ENCODE measurements at places on chromosomes 5 and 9.

DNA sequence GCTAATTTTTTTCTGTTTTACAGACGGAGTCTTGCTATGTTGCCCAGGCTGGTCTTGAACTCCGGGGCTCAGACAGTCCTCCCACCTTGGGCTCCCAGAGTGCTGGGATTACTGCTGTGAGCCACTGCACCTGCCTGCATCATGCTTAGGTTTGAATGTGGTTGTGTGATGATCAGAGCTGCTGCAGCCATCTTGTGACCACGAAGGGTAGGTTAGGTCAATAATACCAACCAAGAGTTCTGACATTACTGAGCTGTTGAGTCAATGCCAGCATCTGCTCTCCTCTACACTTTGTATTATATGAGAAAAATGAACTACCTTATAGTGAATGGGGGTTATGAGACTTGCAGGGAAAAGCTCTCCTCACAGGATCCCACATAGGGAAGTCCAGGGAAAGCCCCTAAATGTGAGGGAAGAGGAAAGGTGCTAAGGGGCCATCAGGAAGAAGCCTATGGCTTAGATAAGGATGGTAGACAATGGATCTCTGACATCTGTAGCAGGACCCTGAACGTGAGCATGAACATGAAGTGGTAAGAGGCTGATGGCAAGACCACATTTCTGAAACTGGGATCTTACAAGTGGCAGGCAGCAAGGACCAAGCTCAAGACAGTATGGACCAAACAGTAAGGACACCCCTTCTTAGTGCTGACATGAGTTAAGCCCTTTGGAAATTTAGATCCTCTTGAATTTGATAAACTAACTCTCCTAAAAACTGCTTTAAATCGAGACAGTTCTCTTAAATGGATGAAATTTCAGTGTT lies 75.7 kb upstream of the ZNF169 start:
- DNase-seq, result no peak

GRCh38 chr9:89646189-89646939 lies 41.6 kb downstream of the GADD45G start:
- no peak for DNase-seq

GRCh38 chr5:96434201-96434645 lies 1.2 kb upstream of the PCSK1 start:
- DNase-seq, result peak; percentile 2

DNA sequence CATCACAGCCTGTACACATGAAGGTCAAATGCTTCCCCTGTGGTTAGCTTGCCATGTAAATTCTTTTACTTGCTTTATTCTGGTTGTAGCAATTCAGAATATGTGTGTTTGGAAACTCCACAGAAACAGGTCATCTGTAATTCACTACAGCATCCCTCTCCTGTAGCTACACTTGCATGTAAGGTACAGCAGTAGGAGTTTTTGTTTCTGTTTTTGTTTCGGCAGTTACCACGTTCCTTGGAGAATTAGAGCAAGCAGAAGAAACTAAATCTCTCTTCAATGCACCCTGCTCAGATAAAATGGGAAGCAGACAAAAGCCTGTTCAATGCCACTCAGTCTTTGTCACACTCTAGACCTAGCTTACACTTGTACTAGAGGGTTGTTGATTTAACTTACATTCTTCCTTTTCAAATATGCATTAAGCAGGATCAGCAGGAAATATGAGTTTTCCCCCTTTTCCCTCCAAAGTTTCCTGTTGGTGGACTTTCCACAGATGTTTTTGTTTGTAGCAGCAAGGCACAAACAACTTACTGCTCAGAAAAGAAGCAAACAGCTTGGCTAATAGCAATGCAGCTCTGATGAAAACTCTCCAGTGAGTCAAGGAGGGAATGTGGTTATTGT lies 80.9 kb downstream of the YIPF5 start:
- DNase-seq, result no peak

- no peak for DNase-seq
Measured at GRCh38 chr5:16013334-16014065, 166.1 kb downstream of the MARCHF11 start.

DNA sequence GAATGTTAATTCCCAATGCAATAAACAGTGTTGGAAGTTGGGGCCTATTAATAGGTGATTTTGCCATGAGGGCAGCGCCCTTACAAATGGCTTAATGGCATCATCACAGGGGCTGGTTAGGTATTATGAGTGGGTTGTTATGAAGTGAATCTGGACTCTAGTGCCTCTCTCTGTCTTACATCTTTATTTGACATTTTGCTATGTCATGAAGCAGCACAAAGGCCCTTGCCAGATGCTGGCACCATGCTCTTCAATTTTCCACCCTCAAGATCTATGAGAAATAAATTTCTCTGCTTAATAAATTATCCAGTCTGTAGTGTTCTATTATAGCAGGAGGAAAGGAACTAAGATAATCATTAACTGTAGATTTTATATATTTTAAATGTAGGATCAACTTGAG lies 1098.7 kb upstream of the NUDT12 start:
- no peak for DNase-seq

GRCh38 chr5:159619826-159620225 lies 289.5 kb upstream of the IL12B start:
- DNase-seq, result no peak

DNA sequence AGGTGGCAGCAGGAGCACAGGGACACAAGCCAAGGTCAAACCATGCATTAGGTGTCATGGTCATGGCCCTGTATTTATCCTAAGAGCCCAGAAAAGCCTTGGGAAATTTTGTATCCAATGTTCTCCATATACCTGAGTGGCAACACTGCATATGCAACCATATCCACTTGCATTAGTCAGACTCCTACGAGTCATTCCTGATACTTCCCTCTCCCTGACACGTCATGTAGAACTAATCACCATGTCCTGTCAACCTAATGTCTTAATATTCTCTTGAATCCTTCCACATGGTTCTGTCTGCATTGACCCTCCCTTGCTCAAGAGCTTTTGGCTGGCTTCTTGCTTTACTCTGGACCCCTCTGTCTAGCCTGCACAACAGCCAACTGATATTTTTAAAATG lies 9.4 kb downstream of the SCGB3A2 start:
- DNase-seq, result no peak

GRCh38 chr5:139524940-139525585 lies 36.1 kb upstream of the UBE2D2 start:
- DNase-seq, result no peak

GRCh38 chr9:80964374-80964773 lies 725.0 kb downstream of the TLE1 start:
- no peak for DNase-seq

GRCh38 chr5:135139381-135140134 lies 105.5 kb upstream of the PITX1 start:
- no peak for DNase-seq

DNA sequence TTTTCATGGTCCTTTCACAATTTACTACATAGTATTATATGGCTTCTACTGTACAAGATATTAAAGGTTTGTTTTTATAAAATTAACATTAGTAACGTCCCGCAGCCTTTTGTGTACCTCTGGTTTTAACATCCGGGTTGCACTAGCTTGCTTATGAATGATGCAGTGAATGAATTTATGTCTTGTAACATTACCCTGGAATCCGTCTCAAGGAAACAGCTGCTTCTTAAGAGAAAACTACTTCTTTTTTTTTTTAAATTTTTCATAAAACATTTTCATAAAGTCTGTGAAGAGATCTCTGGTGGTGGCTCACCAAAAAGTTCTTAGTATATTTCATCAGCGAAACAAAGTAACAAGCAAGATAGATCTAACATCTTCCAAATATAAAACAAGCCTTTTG lies 23.6 kb downstream of the MARCHF3 start:
- DNase-seq, result no peak

DNA sequence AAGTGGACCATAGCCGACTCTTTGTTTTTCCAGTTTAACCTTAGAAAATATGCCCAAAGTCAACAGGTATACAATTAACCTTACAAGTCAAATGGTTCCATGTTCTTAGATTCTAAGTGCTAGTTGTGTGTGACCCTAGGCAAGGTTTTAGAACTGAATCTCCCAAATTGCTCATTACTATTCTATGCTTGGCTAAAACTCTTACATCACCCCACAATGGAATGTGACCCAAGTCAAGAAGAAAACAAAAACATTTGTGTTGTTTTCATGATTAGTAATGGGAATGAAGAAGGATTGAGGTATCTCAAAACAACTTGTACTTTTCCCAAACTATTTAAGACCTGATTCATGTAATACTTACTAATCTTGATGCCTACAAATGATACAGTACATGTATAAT lies 159.2 kb downstream of the ARRDC3 start:
- DNase-seq, result no peak

- no peak for DNase-seq
Measured at GRCh38 chr5:38554861-38555260, 1.6 kb downstream of the LIFR start.

DNA sequence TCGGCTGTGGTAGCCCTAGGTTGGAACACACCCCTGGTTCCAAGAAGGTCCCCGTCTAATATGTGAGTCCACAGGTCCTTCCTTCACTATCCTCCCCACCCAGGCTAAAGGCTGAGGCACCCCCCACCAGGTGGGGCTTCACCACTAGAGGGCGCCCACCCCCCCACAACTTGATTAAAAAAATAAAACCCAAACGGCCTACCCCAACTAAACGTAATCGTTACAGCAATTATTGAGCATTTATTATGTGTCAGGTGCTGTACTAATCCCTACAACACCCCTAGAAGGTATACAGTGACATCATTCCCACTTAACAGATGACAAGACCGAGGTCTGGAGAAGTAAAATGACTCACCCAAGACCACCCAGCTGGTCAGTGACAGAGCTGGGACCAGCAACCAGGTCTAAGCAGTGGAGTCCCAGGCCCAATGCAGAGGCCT lies 65.0 kb downstream of the FGF18 start:
- peak; percentile 56 for DNase-seq

GRCh38 chr9:86337469-86338108 lies 16.6 kb downstream of the TUT7 start:
- no peak for DNase-seq

DNA sequence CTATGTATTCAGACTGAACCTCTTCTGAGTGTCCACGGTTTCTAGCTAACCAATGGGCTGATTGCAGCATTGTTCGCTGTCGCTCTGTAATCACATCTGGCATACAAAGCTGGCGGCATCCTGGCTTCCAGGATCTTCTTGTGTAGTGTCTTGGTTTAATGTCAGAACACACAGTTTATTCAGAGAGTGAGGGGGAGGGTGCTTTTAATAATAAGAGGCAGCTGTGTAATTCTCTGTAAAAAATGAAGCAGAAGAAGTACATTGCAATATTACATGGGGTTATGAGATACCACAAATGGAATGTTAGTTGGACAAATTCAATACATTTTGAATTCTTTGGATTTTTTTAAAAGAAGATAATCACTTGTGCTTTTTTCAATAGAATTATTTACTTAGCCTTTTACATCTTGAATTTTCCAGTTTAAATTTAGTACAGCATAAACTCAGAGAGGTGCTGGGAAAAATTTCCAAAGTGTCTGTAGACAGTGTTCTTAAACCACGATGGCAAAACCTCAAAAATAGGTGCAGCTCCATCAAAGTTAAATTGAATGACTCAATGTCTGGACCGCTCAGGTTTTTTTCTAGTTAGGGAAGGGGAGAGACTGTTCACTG lies 206.0 kb downstream of the PCSK1 start:
- DNase-seq, result no peak

- no peak for DNase-seq
Measured at GRCh38 chr5:55370291-55370925, 62.6 kb downstream of the MTREX start.

GRCh38 chr9:35104586-35104985 lies 1.7 kb upstream of the STOML2 start:
- DNase-seq, result no peak
